ENCODE measurements at places on chromosomes 1 and 21.

DNA sequence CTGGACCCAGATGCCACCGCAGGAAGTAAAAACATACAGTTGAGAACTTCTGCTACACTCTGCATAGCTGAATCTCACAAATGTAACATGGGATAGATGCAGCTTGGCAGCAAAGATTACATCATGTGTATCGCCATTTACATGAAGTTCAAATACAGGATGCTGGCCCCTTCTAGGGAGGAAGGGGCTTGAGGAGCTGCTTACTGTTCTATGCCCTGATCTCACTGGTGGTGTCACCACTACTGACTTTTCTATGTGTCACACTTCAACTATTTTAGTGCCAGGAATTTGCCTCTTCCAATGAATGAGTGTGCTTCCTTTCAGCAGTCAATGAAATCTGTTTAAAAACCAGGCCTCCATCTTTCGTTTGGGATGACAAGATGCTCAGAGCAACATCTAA is 31.1 kb downstream of the MRAP start:
- DNase-seq = no peak

DNA sequence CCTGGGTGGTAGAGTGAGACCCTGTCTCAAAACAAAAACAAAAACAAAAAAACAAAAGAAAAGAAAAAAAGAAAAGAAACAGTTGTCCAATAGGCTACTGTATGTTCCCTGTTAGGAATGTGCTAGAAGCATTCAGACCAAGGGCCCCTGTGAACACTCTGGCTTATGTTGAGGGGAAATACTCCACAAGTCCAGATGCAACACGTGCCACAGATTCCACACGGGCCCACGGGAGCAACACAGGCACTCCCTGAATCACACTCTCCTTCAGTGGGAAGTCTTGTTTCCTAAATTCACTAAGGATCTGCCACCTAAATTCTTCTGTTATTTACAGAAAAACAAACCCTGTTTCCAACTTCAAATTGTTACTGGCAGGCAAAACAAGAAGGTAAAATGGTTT is 291.1 kb downstream of the PCP4 start:
- no peak for DNase-seq

- no peak for DNase-seq
Observed at GRCh38 chr1:2989185-2989584, 32.1 kb upstream of the ACTRT2 start.

- no peak for DNase-seq
Observed at GRCh38 chr1:244242446-244242845, 191.4 kb downstream of the ZBTB18 start.

GRCh38 chr1:41508290-41508689 is 23.8 kb upstream of the EDN2 start:
- no peak for DNase-seq

- DNase-seq = no peak
Observed at GRCh38 chr1:60922304-60922703, 160.1 kb upstream of the NFIA start.

DNA sequence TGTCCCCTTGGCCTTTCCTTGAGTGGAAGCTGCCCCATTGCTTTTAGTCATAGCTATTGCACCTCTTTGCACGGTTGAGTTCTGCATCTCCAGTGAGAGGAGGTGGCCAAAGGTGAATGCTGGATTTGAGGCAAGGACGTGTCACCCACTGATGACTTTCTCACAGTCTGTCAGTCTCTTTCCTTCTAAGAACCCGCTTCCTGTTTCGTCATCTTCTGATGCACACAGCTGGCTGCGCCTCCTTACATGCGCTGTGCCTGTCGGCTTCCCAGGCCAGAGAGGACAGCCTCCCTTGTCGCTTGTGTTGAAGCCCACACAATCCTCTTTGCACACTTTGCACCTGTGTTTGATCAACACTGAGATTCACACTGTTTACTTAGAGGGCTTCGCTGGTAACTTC is 41.8 kb upstream of the PWP2 start:
- DNase-seq = no peak

- DNase-seq = no peak
Observed at GRCh38 chr1:50742523-50742922, 217.5 kb downstream of the FAF1 start.

DNA sequence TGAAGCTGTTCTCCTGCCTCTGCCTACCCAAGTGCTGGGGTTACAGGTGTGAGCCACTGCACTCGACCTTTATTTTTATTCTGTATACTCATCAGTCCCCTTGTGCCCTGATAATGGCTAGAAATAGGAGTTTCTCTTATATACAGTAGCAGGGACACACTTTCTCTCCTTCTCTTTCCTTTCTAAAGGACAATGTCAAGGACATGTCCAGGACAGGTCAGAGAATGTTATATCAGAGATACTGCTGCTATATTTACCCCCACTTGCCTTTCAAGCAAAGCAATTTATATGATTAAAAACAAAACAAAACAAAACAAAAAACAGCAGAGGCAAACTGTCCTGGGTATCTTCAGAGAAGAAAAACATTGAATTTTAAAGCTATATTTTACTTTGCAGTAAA is 43.2 kb upstream of the LRIG2 start:
- DNase-seq = no peak

- no peak for DNase-seq
Observed at GRCh38 chr21:32366191-32366590, 26.6 kb downstream of the URB1 start.

DNA sequence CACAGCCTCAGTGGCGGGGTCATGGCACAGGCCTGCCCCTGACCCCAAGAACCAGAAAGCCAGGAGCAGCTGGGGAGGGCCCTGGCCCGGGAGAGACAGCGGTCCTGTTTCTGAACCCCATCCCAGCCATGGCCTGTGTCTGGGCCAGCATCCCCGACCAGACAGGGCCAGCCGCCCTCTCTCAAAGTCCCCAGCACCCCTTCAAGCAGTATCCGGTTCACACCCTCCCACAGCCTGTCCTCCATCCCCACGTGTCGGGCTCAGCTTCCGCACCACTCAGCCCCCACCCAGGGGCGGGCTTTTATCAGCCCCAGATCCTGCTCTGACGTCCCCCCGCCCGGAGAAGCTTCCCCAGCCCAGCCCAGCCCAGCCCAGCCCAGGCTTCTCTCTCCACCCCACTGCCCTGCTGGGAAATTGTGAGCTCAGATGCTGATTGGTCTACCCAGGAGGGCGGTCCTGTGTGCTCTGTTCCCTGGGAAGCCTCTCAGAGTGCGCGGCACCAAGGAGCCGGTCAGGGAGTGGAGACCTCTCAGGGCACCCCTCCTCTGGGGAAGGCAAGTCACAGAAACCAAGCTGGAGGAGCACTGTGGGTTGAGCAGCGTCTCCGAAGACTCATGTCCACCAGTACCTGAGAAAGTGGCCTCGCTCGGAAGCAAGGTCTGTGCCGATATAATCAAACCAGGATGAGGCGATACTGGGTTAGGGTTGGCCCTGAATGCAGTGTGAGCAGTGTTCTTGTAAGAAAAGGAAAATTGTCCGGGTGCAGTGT is 4.7 kb upstream of the FAAP20 start:
- no peak for DNase-seq

- DNase-seq = peak; percentile 71
Observed at GRCh38 chr1:216898801-216899200, 175.6 kb upstream of the ESRRG start.

DNA sequence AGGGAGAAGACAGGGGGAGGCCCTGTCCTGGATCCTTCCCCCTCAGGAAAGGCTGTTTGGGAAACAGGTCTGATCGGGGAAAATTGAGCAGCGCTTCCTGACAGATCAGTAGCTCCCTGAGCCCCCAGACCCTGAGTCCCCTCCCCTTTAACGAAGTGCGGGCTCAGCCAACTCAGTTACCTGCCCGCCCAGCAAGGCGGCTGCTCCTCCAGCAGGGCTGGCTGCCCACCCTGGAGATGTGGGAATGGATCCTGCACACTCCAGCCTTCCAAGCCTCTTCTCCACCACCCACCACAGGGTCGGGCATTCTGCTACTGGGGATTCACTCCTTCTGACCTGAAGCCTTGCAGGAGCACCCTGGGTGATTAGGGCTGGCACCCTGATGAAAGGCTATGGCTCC is 27.6 kb upstream of the LAPTM5 start:
- no peak for DNase-seq

DNA sequence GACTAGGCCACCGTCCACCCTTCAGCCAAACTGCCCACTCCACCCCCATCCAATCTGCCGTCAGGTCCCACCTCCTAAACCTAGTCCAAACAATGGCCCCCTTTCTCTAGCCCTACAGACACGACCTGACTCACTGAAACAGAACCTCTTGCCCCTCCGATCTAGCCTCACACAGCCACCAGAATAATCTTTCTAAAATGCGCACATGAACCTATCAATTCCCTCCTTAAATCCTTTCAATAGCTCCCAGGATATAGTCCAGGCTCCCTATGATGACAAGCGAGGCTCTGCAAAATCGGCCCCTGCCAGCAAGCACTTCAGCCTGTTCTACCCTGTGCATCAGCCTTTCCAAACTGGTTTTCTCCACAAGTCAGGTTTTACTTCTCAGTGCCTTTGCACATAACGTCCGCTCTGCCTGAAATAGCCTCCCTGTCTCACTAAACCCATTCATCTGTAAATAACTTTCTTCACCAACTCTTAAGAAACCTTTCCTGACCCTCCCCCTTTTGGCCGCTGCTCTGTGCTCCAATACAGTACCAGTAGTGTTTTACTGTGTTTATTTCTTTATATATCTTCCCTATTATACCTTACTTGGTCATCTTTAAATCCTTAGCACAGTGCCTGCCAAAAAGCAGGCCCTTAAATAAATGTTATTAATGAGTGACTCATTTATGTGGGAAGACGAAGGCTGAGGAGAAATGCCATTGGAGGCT is 9.0 kb upstream of the CDC20 start:
- DNase-seq = no peak

- DNase-seq = no peak
Observed at GRCh38 chr21:23799376-23799775, 1807.9 kb downstream of the MRPL39 start.

- no peak for DNase-seq
Observed at GRCh38 chr1:96565546-96565945, 156.0 kb upstream of the PTBP2 start.

DNA sequence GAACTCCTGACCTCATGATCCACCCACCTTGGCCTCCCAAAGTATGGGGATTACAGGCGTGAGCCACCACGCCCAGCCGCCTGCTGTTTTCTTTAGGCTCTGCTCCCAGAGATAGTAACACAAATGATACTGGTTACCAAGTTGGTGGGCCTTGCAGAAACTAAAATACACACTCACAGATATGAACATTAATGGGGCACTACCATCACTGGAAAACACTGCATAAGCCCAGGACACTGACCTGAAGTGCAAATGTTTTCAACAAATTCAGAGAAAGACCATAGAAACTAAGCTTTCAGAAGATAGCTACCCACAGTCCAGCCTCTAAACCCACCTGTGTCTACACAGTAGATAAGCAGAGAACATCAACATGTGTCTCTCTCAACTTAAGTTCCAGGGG is 180.5 kb downstream of the FCRL5 start:
- DNase-seq = no peak

DNA sequence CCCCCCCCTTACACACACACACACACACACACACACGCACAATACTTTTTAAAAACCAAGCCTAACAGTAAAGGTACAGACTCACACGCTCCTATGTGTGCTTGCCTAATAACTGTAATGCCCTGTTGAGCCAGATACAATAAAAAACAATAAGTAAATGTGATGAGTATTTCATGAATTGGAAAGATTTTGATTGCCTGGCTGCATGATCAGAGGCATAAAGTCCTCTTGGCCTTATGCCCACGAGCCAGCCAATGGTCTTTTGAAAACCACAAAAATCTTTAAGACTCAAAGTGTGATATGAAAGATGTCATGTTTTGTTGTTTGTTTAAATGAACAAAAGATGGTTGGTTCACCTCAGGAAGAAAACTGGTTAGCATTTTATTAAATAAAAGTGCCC is 441.9 kb upstream of the ZRANB2 start:
- DNase-seq = no peak

- DNase-seq = no peak
Observed at GRCh38 chr1:155081472-155082300, 3.0 kb downstream of the EFNA3 start.

GRCh38 chr21:44298301-44298700 is 1.6 kb upstream of the PFKL start:
- DNase-seq = no peak

DNA sequence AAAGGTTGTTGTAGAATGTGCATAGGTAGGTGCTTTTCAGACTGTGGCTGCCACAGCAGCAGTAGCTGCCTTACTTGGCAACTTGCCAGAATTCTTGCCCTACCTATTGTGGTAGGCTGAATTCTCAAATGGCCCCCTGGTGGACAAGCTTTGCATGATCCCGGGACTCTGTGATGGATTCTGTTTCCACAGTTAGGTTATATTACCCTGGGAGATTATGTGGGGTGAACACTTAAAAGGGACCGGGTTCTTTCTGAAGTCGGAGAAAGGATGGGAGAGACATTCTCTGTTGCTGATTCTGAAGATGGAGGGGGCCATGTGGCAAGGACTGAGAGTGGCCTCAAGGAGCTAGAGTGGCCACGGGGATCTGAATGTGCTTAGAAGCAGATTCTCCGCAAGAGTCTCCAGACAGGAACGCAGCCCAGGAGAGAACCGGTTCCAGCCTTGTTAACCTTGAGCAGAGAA is 32.1 kb upstream of the KCNE1 start:
- DNase-seq = peak; percentile 61

DNA sequence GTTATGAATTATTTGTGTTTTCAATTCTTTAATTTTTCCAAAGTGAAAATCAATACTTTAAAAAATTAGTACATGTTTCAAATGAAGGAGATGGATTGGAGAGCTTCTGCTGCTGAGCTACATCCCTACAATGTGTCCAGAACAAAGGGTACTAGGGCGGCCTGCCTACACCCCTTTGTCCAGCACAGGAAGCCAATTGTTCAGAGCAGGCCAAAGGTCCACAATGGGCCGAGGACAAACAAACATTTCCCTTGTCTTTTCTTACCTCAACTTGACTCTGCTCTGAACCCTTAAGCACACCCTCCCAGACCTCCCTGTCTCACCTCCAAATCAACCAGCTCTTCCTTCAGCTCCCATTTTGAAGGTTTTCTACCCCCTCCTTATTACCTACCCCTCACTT is 39.4 kb upstream of the CAMK1G start:
- DNase-seq = no peak

- peak; percentile 75 for DNase-seq
Observed at GRCh38 chr1:160407839-160408801, 7.8 kb downstream of the VANGL2 start.

DNA sequence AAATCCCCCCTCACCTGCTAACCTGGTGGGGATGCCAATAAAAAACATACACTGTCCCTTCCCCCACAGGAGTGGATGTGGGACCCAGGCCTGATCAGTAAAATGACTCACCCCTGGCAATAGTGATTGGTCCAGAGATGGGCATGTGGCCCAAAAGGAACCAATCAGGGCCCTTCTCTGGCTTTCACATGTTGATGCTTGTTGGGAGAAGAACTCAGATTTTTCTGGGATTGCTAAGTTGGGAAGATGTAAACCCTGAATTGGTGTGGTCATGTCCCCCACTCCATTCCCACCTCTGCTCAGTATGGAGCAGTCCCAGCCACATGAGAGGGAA is 43.6 kb upstream of the ACTL8 start:
- DNase-seq = no peak

GRCh38 chr1:29213055-29213454 is 17.7 kb downstream of the MECR start:
- DNase-seq = no peak

- DNase-seq = no peak
Observed at GRCh38 chr1:34656299-34656698, 98.5 kb upstream of the GJB5 start.

Data from keratinocyte (primary cell).